H1 (cell line): ENCODE measurements at places on chromosomes 7 and 10. TPM values are rescaled to one million over a fixed set of nuclear protein-coding genes. Genes with fewer than 3 reads are reported as not detected.

The TRIM56 gene
- 17.5 and 18.8 TPM in 2 replicates for total RNA-seq

The AGMO gene
- total RNA-seq = 0.22 and 0.38 TPM in 2 replicates

GRCh38 chr10:26112532-26112931 is 104.0 kb upstream of the GAD2 start:
- no peak for DNase-seq

The SUN3 gene
- total RNA-seq = not detected in 2 replicates

The WDR91 gene
- 12.7 and 14.7 TPM in 2 replicates for total RNA-seq

- no peak for DNase-seq
Observed at GRCh38 chr7:95632609-95633008, 36.3 kb upstream of the PDK4 start.

GRCh38 chr10:16583382-16583781 is 61.7 kb upstream of the C1QL3 start:
- no peak for DNase-seq

- DNase-seq = no peak
Observed at GRCh38 chr10:131061216-131061615, 250.3 kb downstream of the TCERG1L start.

The PON1 gene
- not detected in 2 replicates for total RNA-seq

GRCh38 chr10:27525819-27526218 is 21.7 kb downstream of the RAB18 start:
- no peak for DNase-seq

- DNase-seq = no peak
Observed at GRCh38 chr10:35011771-35012191, 78.4 kb downstream of the CUL2 start.

- DNase-seq = no peak
Observed at GRCh38 chr10:130935128-130935439, 376.4 kb downstream of the TCERG1L start.

GRCh38 chr10:128491686-128492085 is 365.5 kb upstream of the MKI67 start:
- no peak for DNase-seq

DNA sequence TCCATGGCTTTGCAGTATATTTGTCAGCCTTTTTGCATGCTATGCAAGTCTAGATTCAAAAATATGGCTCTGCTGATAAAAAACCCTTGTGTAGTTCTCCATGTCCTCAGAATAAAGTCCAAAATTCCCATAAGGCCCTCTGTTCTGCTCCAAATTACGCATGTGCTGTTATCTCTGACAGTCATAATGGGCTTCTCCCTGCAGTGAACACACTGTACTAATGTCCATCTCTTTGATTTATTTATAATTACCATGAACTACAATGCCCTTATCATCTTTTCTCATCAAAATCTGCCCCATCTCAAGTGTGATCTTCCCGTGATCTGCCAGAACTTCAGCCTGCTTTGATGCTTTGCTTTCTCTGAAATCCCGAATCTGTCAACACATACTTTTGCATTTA is 87.7 kb downstream of the TSPAN12 start:
- DNase-seq = no peak

GRCh38 chr10:110912374-110912773 is 6.6 kb downstream of the BBIP1 start:
- DNase-seq = no peak

DNA sequence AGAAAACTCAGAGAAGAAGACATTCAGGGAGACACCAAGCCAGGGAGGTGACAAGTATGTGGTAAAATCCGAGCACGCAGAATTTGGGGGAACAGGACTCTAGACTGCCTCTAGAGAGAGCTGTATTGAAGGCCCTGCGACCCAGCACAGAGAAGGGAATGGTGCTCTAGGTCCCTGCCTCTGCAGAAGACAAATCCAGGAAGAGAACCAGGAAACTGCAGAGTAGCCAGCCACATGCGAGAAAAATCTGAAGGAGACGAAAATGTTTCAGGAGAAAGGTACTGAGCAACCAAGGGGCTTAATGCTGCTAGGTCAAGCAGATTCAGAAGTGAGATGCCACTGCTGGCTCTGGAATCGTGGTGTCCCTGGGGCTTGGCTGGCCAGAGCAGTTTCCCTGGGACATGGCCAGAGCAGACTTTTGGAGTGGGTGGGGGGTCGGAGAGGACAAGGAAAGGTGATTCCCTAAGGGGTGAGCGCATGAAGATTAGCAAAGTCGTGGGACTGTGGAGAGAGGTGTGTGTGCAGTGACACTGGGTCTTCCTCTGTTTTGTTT is 158.0 kb upstream of the KLF6 start:
- DNase-seq = no peak

The LRMDA gene
- 0.86 and 2.4 TPM in 2 replicates for total RNA-seq
